ENCODE measurements at places on chromosomes 5 and 9.
A peak's percentile ranks its signal among the peaks of the same experiment; 100 is the strongest.

DNA sequence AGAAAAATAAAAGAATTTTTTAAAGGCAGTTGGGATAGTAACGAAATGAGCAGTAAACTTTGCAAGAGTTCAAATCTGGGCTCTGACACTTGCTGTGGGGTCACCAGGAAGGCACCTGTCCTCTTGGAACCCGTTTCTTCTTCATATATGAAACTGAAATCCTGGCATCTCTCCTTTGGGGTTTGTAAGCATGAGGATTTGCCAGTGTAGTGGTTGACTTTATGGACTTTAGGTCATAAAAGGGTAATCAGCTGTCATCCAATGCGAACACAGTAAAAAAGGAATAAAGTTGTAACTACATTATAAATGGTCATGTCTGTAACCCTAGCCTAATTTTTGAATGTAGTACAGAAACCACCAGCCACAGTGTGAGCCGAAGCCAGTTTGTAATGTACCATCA is 1.3 kb downstream of the RAB14 start:
- H3K4me1 ChIP-seq = peaks cover 8% of the 10 kb centered on the region
- no peaks in the 10 kb centered on the region for H3K36me3 ChIP-seq

DNA sequence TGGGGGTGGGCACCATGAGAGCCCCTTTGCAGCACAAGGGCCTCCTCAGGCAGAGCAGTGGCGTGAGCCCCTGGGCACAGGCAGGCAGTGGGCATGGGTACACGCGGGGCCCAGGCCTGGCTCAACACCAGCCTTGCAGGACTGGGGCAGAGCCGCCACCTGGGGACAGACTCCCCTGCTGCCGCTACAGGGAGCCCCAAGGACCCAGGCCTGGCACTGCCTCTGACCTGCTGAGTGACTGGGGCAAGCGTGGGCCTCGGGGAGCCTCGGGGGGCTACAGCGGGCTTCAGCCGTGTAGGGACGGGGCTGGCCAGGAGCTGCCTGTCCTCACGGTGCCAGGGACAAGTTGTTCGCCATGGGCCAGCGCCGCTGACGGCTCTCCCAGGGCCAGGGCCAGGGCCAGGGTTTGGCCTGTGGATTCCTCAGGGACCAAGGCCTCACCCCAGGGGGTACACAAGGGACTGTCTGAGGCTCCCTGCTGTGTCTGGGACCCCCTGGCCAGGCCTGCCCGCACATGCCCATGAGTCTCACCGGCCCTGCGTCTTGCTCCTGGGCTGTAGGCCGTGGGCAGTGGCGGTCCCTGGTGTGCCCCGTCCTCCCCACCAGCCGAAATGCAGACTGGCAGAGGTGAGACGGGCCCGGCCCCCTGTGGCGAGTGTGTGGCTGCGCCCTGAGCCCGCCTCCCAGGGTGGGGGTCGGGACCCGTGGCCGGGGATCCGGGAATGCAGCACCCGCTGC is 42.5 kb downstream of the KCNT1 start:
- no peak overlapping the region for H3K4me3 ChIP-seq
- H3K27ac ChIP-seq = no peak overlapping the region
- H3K27me3 ChIP-seq = no peaks in the 10 kb centered on the region
- DNase-seq = no peak

DNA sequence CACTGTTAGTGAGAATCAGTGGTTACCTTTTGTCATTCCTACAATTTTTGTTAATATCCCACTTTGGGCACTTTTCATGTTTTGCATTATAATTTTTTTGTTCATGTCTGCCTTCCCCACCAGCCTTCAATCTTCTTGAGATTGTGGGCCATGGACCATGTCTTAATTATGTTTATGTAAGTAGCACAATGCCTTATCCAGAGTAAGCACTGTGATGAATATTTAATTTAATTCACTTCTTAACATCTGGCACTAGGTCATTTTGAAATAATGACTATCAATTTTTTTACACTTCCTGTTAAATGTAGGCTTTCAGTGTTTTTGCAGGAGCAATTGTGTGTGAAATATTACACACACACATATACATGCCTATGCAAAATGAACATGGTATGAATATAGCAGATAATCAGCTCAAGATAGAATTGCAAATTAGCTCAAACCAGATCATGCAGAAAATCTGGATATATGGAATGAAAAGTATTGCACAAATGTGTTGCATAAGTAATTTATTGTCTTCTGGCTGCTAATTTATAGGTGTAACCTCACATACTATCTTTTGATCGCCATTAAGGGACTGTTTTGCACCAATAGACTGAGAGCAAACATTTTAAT is 5.3 kb upstream of the SHOC1 start:
- no peaks in the 10 kb centered on the region for H3K36me3 ChIP-seq
- H3K27me3 ChIP-seq = no peaks in the 10 kb centered on the region
- H3K4me1 ChIP-seq = no peaks in the 10 kb centered on the region
- no peak for DNase-seq

DNA sequence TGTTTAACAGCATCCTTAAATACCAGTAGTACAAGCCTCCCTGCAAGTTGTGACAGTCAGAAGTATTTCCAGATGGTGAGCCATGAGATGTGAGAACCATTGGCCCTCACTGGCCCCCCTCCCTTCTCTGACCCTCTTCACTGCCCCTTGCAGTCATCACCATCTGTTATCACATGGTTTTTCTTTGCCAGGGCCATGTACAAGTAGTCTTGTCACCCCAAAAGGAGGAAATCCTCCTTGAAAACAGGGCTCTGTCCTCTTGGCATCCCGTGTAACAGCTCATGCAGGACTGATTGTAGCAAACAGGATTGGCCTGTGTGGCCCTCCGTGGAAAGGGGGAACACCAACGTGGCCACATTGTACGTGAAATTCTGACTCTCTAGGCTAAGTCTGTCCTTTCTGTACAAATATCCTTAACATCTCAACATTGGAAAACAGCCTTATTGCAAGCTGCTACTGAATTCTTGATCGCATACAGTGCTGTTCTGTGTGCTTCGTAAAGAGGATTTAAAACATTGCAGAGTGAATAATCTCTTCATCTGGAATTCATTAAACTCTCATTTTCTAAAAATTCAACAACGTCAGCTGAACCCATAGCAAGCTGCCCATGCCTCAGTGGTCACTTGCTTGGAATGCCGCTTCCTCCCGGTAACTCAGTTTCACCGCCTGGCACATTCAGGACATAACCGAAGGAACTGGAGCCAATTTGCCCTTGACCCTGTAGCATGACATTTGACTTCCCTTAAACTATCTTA is 171.7 kb downstream of the ATPSCKMT start:
- no peaks in the 10 kb centered on the region for H3K27me3 ChIP-seq
- H3K27ac ChIP-seq = no peak overlapping the region
- no peaks in the 10 kb centered on the region for H3K4me1 ChIP-seq
- H3K36me3 ChIP-seq = no peaks in the 10 kb centered on the region
- DNase-seq = no peak

DNA sequence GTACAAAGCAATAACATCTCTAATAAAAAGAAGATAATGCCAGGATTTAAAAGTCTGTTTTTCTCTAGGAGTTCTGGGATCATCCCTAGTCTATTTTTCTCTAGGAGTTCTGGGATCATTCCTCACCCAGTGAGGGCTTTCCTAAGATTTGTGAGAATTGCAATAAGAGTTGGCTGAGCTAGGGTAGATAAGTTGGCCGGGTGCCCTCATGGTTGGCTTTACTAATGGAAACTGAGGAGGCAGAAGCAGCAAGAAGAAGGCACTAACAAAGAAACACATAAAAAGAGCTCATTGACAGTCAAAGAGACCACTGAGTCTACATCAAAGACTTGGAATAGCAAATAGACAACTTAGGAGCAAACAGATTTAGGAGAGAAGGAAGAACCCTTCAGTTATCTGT is 4.2 kb downstream of the SLC1A3 start:
- H3K36me3 ChIP-seq = no peaks in the 10 kb centered on the region
- H3K27me3 ChIP-seq = no peaks in the 10 kb centered on the region
- H3K4me3 ChIP-seq = no peak overlapping the region
- H3K27ac ChIP-seq = no peak overlapping the region
- DNase-seq = no peak

GRCh38 chr9:6418764-6419163 is 5.8 kb downstream of the UHRF2 start:
- no peaks in the 10 kb centered on the region for H3K27me3 ChIP-seq
- no peak for DNase-seq
- H3K36me3 ChIP-seq = no peaks in the 10 kb centered on the region

DNA sequence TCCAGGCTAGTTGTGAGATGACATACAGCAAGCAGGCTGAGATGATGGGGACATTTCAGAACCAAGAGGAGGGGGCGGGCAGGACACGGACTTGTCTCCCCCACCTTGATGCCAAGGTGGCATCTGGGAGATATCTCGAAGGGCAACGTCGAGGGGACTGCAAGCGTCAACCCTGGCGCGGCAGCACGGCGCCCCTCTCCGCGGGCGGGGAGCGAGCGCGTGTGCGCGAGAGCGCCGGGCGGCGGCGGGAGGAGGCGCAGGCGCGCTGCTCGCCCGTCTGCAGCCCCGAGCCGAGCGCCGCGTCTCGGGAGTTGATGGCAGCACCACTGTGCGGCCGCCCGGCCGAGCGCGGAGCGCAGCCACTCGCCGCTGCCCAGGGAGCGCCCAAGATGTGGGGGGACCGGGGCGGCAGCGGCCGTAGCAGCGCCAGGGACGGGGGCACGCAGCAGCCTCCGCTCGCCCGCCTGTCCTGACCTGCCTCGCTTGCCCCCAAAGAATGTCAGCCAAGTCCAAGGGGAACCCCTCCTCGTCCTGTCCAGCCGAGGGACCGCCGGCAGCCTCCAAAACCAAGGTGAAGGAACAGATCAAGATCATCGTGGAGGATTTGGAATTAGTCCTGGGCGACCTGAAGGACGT is at the start of gene PRR16:
TSS of gene PRR16 (plus strand) at position 310 of the 636 bp plus-strand sequence.
- H3K4me3 ChIP-seq = peak within 1 kb of the TSS; percentile 56
- no peak within 1 kb of the TSS for H3K27ac ChIP-seq
- H3K4me1 ChIP-seq = no peaks in the 10 kb centered on the region
- peak; percentile 80 for DNase-seq
- H3K27me3 ChIP-seq = no peaks in the 10 kb centered on the region

DNA sequence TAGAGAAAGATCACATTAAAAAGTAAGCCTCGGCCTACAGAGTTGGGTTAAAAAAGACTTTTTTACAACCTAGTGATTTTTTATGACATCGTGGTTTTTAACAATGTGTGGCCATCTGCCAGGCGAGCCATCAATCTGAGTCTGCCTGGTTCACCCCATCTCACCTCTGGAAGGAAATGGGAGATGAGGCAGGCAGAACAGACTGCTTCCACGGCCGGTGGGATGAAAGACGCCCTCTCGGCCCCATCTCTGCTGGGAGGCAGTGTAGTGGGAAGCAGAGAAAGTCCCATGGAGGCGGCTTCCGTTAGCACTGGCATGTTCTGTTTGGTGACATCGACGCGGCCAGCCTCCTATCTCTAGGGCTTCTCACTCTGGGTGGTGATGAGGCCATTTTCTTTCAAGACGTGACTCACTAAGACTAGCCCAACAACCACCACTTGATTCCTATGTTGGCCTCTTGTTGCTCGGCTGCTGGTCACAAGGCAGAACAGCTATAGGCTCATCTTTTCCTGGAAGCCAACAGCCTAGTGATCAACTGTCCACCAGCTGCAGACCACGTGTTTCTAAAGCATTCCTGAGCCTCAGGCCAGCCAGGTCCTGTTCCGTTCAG is 132.4 kb upstream of the OTULINL start:
- no peak overlapping the region for H3K4me3 ChIP-seq
- H3K36me3 ChIP-seq = peaks cover 2% of the 10 kb centered on the region
- peaks cover 2% of the 10 kb centered on the region for H3K4me1 ChIP-seq
- H3K27me3 ChIP-seq = no peaks in the 10 kb centered on the region
- H3K27ac ChIP-seq = no peak overlapping the region

DNA sequence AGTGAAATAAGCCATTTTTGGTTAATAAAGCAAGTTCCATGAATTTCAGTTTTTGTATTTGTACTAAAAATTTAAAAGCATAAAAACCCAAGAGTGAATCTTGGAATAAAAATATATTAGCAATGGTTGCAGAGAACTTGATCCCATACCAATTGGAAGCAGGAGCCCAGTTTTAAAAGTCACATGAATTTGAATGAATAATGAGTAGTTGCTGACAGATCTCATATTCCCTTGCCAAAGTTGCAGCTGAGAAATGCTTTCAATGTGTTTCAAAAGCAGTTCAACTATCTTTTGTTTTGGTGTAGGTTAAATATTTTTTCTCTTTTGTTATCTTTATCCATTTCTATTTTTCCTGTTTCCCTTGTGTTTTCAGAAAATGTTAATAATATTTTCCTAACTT is 818.6 kb downstream of the CDH18 start:
- H3K27ac ChIP-seq = no peak overlapping the region
- no peaks in the 10 kb centered on the region for H3K36me3 ChIP-seq

DNA sequence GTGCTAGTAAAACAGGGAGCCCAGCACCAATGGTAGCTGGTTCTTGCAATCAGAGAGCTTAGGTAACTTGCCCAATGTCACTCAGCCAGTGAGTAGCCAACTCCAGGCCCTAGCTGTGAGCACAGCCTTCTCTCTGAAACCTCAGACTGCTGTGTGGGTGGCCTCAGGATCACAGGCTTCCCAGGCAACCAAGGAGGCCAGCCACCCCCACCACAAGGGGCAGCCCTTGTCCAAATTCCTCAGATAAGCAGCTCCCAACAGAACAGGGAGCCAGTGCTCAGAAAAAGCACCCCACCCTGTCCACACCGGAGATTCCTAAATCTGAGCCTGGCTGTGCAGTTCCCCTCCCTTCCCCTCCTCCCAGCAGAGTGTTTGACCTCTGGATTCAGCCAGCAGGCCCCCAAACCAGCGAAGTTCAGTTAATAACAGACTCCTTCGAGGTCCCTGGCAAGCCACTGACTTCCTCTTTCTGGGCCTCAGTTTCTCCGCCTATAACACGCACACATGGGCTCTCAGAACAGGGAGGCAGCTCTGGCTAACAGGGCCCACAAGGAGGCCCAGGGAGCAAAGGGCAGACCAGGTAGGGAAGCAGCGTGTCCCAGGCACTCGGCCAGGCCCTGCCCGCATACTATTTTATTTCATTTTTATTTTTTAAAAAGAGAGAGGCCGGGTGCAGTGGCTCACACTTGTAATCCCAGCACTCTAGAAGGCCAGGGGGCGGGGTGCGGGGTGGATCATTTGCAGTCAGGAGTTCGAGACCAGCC is 2.7 kb downstream of the EEIG1 start:
- no peaks in the 10 kb centered on the region for H3K27me3 ChIP-seq
- no peaks in the 10 kb centered on the region for H3K36me3 ChIP-seq
- H3K4me3 ChIP-seq = no peak overlapping the region
- peaks cover 8% of the 10 kb centered on the region for H3K4me1 ChIP-seq
- no peak overlapping the region for H3K27ac ChIP-seq
- peak; percentile 86 for DNase-seq

- H3K4me3 ChIP-seq = no peak overlapping the region
- no peaks in the 10 kb centered on the region for H3K4me1 ChIP-seq
- no peak overlapping the region for H3K27ac ChIP-seq
- H3K36me3 ChIP-seq = no peaks in the 10 kb centered on the region
- H3K27me3 ChIP-seq = no peaks in the 10 kb centered on the region
These were observed 107.5 kb upstream of the TLR4 start for GRCh38 chr9:117596678-117597077.

- no peaks in the 10 kb centered on the region for H3K4me1 ChIP-seq
- H3K36me3 ChIP-seq = no peaks in the 10 kb centered on the region
- H3K27me3 ChIP-seq = no peaks in the 10 kb centered on the region
- H3K4me3 ChIP-seq = no peak overlapping the region
These were observed 5.6 kb downstream of the C5orf24 start for GRCh38 chr5:134851307-134851923.

DNA sequence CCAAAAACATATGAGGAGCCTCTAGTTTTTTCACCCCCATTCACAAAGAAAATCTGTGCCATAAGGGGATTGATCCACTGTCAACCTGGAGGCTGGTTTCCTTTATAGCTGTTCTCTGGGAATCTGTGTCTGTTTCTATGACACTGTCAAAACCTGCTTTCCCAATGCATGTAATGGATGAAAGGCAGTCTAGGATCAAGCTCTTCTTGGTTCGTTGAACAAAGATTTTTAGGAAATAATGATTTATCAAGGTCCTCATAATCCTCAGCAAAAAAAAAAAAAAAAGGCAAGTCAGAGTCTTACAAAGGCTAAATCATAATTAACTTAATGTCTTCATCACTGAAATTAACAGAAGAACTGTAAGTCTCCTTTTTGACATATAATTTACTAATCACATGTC is 16.0 kb downstream of the EPB41L4A start:
- no peaks in the 10 kb centered on the region for H3K36me3 ChIP-seq
- no peaks in the 10 kb centered on the region for H3K27me3 ChIP-seq
- no peak overlapping the region for H3K27ac ChIP-seq
